ENCODE measurements at places on chromosomes 7 and 10.

GRCh38 chr7:10718768-10719167 lies 254.9 kb upstream of the PHF14 start:
- DNase-seq, result no peak

DNA sequence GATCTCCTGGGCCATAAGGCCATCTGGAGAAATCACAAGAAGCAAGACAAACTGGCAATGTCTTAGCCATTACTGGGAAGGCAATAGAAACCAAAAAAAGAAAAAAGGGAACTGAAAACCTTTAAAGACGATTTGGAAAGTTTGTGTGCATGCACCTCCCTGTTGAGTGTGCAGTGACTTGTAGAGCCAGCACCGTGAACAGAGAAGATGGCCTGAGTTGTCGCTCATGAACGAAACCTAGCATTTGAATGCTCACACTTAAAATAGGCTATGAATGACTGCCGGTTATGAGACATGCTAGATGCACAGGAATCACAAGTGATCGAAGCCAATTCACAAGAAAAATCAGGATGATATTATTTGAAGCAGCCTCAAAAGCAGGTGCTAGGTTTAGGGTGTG lies 151.3 kb upstream of the ADO start:
- DNase-seq, result no peak

DNA sequence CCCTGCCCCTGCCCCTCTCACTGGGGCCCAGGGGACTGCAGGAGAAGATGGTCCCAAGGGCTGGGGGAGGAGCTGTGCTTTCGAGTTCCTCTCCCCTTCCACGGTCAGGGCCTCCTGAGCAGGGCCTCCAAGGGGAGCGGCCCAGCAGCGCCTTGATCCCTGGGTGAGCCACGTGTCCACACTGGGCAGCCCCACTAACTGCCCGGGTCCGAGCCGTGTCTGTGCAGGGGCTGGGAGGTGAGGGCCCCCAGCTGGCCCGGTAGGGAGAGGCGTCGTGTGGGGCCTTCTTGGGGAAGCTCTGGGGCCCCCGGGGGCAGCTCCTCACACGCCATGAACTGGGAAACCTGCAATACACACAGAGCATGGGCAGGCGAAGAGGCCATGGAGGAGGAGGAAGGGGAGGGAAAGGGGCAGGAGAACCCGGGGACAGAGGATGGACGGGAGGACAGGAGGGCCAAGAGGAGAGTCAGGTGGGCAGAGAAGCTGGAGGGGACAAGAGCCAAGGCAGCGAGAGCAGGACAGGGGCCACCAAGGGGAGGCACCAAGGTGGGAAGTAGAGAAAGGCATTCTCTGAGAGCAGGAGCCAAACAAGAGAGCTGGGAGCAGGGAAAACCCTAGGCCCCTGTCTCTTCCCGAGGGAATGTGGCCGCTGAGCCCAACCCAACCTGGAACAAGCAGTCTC lies 32.8 kb downstream of the KCNH2 start:
- DNase-seq, result no peak

- no peak for DNase-seq
Measured at GRCh38 chr7:94781236-94781635, 125.3 kb upstream of the SGCE start.

DNA sequence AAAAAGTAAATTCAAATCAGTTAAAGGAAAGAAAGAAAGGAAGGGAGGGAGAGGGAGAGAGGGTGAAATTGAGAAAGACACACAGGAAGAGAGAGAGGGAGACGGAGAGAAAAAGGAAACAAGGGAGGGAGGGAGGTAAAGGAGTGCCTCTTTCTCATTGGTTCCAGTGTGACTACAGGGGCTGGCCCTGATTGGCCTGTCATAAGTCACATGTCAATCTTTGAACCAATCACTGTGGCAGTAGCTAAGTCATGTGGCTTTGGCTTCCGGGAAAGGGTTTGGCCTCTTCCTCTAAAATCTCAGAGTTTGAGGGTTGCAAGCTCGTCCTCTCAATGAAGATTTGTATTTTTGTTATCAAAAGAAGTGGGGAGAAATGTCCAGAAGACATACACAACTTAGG lies 150.2 kb downstream of the RAB11FIP2 start:
- DNase-seq, result no peak

DNA sequence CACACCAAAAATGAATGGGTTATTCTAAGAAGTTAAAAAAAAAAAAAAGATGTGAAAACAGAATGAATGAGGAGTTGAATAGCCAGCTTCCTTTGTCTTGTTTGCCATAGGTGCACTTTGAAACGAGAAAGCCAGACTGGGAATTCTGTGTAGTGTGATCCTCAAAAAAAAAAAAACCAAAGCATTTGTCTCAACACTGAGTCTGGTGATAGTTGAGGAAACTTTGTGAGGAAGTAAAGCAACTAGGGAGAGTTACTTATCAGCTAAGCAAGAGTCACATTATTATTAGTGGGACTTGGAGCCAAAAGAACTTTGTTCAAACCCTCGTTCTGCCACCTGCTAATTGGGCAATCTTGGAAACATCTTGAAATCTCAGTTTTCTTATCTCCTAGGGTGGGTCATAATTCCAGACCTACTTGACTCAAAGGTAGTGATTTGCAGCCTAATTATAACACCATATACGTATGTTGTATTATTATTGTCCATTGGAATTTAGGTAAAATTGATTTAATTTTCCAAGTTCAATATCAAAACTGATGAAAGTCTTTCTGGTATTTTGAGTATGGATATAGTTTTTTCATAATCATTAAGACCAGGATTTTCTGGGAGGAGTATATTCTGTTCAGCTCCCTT lies 99.8 kb upstream of the GJD4 start:
- no peak for DNase-seq

DNA sequence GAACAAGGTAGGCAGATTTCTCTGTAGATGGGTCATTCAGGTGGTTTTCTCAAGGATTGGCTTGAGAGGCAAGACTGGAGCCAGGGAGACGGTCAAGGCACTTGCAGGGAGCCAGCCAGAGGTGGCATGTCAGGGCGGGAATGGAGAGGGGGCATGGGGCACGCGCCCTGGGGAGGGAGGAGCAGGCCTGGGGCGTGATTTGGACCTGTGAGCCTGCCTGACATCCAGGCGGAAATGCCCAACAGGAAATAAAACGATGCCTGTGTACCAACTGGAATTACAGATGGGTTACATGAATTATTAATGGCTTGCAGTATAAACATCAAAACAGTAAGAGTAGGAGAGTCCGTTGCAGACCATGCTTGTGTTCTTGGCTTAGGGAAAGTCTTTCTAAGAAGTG lies 8.6 kb upstream of the SUN1 start:
- DNase-seq, result no peak

DNA sequence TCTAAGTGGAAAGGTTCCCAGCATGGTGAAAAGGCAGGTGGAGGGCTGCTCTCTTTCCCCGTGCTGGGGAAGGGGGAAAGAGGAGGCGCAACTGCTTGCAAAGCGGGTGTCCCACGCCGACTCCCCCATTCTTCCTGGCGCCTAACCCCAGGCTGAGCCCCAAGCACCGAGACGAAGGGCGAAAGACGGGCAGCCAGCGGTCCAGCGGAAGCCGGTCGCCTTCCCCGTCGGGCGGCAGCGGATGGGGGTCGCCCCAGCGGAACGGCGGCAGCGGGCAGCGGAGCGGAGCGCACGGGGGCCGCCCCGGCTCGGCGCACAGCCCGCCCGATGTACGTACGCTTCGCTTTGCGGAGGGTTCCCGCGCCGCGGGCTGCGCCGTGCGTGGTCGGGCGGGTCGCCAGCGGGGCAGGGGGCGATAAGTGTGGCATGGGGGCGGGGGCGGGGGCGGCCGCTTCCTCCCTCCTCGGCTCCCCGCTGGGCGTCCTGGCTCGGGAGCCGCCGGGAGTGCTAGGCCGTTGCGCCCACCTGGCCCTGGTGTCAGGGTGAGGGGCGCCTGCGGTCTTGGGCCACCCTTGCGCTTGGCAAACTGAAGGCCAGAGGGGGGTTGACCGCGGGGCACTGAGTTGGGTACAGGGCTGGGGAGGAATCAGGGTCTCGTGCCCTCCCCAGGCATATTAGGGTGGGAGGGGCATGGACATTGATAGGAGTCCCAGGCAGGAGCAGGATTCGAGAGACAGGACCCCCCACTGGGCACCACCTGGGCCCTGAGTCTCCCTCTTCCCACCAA lies 35.2 kb upstream of the HSPB1 start:
- DNase-seq, result no peak
